CD4-positive, alpha-beta T cell treated with Interleukin-12 subunit alpha and Interleukin-12 subunit beta, for 1 hour (primary cell): ENCODE measurements at places on chromosomes 5 and 9.

DNA sequence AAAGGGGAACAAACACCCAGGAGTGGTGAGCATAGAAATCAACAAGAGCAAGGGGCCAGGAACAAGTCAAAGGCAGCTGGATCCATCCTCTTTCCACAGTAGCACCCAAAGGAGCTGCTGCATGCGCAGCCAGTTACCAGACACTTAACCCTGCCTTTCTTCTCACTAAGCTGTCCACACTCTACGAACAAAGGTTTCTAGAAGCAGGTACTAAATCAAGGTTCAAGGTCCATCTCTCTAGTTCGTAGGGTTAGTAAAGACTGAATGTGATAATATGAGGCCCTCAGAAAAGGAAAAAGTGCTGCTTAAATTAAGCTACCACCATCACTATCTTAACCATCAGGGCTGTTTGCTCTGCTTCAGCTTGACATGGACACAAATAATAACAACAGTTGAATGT, 121.2 kb upstream of the NIPBL start:
- no peak for DNase-seq

GRCh38 chr5:78593465-78593864, 55.1 kb downstream of the LHFPL2 start:
- DNase-seq: no peak

- DNase-seq: no peak
These were observed 563.9 kb downstream of the HTR1A start for GRCh38 chr5:63398346-63398745.

DNA sequence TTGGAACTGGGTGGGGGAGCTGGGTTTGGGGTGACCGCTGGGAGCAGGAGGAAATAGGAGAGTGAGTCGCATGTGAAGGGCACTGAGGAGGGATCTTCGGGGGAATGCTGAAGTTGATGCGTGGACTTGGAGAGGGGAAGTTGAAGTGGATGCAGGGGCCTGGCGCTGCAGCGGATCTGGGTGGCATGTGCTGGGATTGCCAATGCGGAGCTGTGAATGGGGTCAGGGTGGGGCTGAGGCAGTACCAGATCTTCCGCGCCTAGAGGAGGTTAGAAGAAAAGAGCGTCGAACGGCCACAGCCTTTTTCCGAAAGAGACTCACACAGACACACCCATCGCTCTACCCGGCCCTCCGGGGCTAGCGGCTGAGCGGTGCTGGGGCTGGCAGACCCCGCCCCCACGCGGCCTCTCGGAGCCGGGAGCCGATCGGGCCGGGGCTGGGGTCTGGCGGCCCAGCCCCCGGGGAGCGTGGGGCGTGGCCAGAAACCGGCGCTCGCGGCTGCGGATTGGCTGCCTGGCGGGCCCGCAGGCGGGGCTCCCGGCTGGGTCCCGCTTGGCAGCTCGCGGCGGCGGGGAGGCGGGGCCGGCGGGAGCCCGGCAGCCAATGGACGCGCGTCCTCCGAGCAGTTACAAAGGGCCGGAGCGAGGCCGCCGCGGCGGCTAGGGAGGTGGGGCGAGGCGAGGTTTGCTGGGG, at the start of gene TGFBR1:
TGFBR1 (plus strand) TSS at position 655 of the 693 bp plus-strand sequence. CDS start 93 bp downstream, outside the sequence.
- DNase-seq: peak; percentile 96

DNA sequence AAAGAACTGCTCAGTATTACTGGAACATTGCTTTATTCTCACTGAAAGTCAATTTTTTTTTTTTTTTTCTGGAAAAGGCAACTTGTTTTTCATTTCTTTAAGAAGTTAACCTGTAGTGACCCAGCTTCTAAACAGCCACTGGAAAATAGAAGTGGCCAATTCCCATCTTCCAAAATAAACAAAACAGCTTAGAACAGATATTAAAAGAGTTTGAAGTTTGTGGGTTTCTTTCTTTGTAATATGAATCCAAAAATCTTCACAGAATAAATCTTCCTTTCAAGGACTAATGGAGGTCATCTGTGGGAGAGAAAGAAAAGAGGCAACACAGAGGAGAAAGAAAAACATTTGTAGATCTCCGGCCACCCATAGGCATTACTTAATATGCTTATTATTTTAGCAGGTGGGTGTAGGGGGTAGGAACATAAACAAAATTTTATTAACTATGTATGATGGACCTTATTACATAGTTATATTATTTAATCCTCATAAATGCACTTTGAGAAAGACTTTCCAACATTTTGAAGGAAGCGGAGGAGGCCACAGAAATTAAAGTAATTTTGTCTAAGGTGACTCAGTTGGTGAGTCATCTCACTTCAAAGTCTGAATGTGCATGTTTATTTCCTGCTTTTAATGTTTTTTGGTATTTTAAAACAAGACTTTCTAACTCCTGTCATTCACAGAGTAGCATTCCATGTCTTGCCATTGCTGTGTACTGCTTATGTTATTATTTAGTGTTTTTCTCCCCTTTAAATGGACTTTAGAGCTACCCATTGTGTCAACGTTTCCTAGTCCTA, 1791.8 kb upstream of the WWC1 start:
- DNase-seq: no peak

DNA sequence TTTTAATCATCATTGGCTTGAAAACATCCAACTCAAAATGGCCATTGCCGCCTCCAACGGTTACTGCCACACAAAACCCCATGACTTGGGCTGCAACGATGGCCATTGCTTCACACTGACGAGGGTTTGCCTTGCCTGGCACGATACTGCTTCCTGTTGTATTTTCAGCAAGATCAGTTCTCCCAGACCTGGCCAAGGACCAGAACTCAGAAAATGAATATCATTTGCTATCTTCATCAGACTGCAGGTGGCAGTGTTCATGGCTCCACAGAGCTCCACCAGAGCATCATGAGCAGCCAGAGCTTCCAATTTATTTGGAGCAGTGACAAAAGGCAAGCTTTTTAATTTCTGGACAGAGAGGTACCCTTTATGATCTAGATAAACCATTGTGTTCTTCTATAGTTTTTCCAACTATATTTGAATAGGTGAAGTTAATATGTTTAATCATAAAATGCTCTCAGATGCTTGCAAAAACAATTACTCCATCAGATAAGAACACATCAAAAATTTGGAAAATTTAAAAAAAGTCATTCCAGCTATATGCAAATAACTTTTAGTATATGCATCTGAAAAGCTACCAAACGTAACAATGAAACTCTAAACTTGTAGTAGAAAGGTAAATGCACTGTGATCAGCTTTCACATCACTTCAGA, 10.4 kb downstream of the AMACR start:
- DNase-seq: peak; percentile 50

GRCh38 chr5:16935231-16936149, 598 bp downstream of the MYO10 start:
- DNase-seq: no peak

GRCh38 chr5:56329652-56330051, 96.5 kb upstream of the ANKRD55 start:
- no peak for DNase-seq

- peak; percentile 48 for DNase-seq
These were observed 484 bp downstream of the GFM2 start for GRCh38 chr5:74766418-74766848.
